ENCODE measurements at places on chromosomes 5 and 9.
A peak's percentile ranks its signal among the peaks of the same experiment; 100 is the strongest.

- no peak for DNase-seq
Observed at GRCh38 chr9:33232815-33233214, 7.2 kb upstream of the SPINK4 start.

DNA sequence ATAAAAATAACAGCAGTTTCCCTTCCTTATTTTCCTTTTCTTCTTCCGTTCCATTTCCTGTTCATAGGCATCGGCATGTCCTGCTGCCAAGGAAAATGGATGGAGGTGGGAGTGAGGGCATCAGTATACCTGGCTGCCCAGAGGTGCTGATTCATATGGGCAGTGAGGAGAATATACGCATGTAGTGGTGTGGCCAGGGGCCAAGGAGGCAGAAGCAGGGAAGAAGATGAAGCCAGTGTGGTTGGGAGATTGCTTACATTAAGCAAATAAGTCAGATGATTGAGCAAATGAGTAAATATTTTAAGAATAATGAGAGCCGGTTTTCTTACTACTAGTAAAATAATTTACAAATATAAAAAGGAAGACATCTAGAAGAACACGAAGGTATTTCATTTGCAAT lies 344.9 kb upstream of the PAPPA start:
- no peak for DNase-seq

DNA sequence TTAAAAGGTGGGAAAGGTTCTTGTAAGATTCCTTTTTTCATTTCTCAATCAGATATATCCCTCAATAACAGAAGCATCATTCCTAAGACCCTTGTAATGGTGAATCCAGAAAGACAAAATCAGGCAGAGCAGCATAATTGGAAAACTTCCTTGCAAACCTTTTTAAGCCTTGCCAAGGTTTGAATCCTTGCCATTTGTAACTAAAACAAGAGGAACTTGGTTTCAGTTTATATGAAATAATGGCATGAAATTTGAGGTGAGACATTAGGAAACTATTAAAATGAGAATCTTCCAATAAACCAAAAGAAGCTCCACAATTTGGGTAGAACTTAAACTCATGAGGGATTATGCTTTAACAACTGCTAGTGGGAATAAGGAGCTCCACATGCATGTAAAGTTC lies 384.7 kb upstream of the SMC2 start:
- no peak for DNase-seq

DNA sequence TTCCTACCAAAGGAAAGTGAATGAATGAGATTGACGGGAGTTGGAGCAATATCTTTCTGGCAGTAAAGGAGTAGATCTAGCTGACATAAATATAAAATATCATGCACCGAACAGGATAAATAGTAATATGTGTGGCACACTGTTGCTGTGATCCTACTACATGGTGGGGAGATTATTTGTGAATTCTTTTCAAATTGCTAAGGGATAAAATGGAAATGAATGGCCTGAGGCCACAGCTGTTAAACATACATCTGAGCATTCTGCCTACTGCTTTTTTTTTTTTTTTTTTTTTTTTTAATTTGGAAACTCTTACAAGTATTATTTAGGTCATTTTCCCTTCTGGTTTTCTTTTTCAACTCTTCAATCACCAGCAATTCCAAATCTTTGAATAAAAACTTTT lies 66.8 kb downstream of the MEF2C start:
- no peak for DNase-seq

DNA sequence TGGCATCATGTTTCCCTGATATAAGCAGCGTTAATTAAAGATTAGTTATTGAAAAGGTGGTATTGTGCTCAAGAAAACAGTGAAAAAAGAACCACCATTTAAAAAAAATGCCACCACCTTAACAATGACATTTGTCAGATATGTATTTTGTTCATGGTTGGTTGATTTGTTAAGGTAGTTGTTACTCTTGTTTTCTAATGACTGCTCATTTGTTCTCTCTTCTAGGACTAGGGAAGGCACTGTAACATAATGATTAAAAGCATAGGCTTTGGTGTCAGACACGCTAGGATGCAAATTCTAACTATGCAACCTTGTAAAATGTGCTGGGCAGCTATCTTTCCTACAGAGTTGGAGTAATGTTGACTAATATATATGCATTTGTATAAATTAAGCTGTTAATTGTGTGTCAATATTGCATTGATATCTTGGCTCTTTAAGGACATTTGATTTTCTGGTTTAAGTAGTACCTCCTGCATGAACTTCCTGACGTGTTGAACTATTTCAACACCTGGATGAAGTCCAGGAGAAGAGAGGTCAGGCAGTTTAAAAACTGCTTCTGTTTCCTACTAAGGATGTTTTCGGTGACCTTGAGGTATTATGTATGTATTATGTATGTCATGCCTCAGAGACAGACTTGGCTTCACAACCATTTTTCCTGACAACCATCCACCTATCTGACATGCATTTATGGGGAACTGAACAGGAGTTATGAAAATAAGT lies 77.8 kb downstream of the MUSK start:
- DNase-seq: no peak

DNA sequence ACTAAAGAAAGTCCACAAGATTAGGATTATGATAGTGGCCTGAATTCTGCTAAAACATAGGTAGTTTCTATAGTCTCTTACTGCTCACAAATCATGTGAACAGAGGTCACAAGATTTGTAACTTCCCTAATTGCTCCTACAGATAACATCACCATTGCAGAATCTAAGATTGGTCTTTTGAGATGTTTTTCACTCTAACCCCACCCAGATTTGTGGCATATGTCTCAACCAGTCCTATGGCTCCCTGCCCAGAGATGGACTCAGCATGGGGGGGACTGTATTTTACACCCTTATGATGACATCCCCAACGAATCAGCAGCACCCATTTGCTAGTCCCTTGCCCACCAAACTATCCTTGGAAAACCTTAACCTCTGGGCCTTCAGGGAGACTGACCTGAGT lies 1046.2 kb downstream of the CDH12 start:
- no peak for DNase-seq

GRCh38 chr9:68794898-68795297 lies 89.9 kb downstream of the PIP5K1B start:
- DNase-seq: no peak

DNA sequence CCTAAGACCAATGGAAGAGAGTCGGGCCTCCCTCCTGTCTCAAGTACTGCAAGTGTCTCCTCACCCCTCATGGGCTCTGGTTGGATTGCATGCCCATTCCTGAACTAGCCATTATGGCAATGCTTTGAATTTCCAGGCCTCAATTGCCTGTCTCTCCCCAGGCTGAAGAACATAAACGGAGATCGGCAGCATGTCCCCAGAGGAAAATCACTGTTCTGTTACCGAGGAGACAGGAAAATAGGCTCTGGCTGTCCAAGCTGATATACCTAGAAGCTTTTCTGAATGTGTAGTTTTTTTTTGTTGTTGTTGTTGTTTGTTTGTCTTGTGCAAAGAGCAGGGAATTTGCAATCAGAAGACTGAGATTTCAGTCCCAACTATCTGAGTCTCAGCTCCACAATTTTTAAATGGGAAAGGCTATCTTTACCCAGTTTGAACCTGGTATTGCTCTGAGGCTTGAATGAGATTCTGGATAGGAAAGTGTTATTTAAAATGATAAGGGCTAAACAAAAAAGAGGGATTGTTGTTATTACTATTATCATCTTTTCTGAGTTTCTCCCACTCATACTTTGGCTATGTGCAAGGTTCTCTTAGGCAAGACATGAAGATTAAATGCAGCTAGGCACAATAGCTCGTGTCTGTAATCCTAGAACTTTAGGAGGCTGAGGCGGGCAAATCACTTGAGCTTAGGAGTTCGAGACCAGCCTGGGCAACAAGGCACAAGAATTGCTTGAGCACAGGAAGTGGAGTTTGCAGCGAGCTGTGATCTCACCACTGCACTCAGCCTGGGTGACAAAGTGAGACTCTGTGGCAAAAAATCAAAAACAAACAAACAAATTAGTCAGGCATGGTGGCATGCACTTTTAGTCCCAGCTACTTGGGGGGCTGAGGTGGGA lies 77.2 kb upstream of the KLF9 start:
- no peak for DNase-seq

DNA sequence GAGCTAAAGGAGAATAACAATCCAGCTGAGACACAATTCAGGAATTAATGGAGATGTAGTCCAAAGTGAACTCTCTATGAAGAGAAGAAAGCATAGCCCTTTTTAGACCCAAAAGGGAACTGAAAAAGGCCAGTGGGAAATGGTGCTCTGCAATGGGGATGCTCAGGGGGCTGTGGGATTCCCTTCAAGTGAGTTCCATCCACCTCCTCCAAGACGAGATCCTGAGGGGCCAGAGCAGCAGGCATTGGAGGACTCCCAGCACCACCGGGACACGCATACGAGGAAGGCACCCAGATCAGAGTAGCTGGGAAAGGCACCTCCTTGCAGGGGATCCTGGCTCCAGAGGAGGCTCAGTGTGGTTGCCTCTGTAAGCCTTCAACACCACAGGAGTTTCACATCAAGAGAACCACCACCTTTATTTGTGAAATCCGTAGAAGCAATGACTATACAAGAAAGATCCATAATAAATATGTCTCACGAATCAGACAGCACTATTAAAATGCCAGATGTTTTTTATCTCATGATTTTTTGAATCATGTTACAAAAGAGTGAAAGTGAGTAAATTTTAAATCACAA lies 288.2 kb downstream of the MED10 start:
- no peak for DNase-seq

- peak; percentile 21 for DNase-seq
Observed at GRCh38 chr9:73869264-73869663, 627.9 kb upstream of the RORB start.

DNA sequence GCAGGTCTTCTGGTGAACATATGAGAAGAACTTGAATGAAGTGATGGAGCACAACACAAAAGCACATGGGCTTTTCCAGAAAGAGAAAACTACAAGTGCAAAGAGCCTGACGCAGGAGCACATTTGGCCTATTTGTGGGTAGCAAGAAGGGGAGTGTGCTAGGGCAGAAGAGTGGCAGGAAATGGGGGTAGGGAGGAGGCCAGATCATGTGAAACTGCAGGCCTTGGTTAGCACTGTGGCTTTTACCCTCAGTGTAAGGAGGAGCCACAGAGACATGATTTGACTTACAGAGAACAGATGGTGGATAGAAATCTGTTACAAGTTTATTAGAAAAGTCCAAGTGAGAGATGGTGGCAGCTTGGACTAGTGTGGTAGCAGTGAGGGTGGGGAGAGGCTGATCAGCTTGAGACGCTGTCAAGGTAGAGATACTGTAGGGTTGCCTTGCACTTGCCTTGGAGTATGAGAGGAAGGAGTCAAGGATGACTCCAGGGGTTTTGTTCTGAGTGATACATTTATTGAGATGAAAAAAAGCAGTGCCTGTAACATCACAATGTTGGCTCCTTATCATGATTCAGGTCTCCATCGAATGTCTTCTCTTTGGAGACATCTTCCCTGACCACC lies 126.7 kb downstream of the PPP2R2B start:
- peak; percentile 80 for DNase-seq

- DNase-seq: no peak
Observed at GRCh38 chr5:120677481-120677880, 213.4 kb downstream of the PRR16 start.

DNA sequence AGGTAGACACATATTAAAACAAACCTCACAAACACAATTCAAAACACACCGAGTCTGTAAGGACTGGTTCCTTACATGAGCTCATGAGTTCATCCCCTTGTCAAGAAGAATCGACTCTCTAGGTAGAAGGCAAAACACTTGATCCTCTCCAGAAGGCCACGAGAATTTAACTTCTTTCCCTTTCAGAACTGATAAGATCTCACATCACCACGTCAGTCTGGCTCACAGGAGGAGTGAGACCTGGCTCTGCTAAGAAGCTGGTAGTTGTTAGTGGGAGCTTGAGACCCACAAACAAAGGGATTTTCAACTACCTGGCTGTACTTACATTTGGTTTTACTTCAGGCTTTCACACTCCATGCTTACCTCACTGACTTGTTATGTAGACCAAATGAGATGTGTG lies 459.2 kb downstream of the ARHGEF28 start:
- DNase-seq: no peak

DNA sequence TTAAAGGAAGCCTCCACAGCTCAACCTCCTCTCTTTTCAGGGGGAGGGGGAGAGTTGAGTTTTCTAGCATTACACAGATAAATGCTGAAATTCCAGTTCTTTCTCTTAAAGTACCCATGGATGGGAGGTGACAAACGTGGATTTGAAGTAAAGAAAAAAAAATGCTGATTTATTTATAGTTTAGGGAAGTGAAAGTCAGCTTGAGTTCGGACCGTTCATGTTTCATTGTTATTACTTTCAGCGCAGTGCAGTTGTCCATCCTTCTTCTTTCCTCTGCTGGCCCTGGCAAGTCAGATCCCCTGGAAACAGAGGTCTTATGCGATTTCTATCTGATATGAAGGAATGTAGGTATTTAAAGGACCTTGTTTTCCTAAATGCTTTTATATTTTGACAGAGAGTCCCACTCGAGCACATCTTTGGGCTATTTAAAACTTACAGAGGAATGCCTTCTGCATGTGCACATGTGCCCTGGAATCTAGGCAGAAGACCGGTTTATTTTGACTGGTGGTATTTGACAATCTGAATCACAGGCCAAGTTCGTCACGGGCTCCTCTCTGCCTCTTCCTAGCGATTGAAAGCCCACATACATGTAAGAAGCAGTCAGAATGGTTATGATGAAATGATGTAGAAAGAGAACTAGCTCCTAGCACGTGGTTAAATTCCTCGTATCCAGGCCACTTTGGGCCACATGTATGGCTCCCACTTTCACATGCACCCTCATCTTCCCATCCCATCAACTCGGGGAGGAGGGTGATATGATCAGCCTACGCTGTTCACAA lies 385.2 kb upstream of the KLF4 start:
- DNase-seq: no peak

- no peak for DNase-seq
Observed at GRCh38 chr5:5116956-5117355, 23.2 kb upstream of the ADAMTS16 start.

- no peak for DNase-seq
Observed at GRCh38 chr9:133477461-133477860, 1.4 kb downstream of the SLC2A6 start.

DNA sequence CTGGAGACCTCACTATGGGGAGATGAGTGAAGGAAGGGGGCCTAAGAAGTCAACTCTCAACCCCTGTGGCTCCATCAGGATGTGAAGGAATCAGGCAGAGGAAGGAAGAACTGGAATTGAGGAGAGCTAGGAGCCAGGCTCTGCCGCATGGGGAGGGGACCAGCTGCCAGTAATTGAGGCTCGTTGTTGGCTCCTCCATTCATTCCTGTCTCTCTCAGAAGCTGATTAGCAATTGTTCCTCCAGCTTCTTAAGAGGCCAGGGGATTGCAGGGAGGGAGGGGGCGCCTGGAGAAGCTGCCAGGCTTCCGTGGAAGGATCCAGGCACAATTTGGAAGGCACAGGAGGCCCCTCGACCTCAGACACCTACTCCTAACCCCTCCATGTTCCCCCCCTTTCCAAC lies 20.5 kb upstream of the TTLL11 start:
- DNase-seq: no peak
